Endodermal cell (in vitro differentiated cells): ENCODE measurements at places on chromosomes 6 and 20.

GRCh38 chr6:148044261-148044751 lies 298.3 kb upstream of the SASH1 start:
- no peaks in the 10 kb centered on the region for H3K36me3 ChIP-seq
- no peak for DNase-seq
- H3K4me1 ChIP-seq: no peaks in the 10 kb centered on the region
- H3K4me3 ChIP-seq: no peak overlapping the region
- H3K27me3 ChIP-seq: no peaks in the 10 kb centered on the region

DNA sequence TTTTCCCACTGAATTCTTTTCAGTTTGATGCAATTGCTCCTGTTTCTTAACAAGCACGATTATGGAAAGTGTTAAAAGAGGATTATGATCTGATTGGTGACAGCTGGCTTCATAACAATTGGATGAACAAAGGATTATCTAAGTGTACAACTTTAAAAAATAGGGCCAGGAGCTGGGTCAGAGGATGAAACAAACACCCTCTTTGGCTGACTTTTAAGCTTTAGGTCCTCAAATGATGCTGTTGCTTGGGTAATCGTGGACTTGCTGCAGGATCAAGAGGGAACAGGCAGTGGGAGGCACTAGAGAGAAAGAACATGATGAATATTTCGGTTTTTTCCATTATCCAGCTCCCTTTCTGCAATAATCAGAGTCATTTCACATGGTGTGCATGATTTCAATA lies 35.5 kb upstream of the TMX4 start:
- no peaks in the 10 kb centered on the region for H3K36me3 ChIP-seq
- H3K4me3 ChIP-seq: no peak overlapping the region
- H3K27me3 ChIP-seq: no peaks in the 10 kb centered on the region

GRCh38 chr6:36177166-36177565 lies 19.4 kb upstream of the BRPF3 start:
- H3K4me1 ChIP-seq: no peaks in the 10 kb centered on the region
- no peak overlapping the region for H3K27ac ChIP-seq
- H3K27me3 ChIP-seq: no peaks in the 10 kb centered on the region
- no peaks in the 10 kb centered on the region for H3K36me3 ChIP-seq

- no peak overlapping the region for H3K27ac ChIP-seq
- no peak overlapping the region for H3K4me3 ChIP-seq
- peak; percentile 45 for DNase-seq
- no peaks in the 10 kb centered on the region for H3K4me1 ChIP-seq
- H3K36me3 ChIP-seq: no peaks in the 10 kb centered on the region
Measured at GRCh38 chr6:125346201-125346925, 44.6 kb upstream of the HDDC2 start.

- no peaks in the 10 kb centered on the region for H3K36me3 ChIP-seq
- H3K4me3 ChIP-seq: no peak overlapping the region
- DNase-seq: peak; percentile 91
- no peaks in the 10 kb centered on the region for H3K27me3 ChIP-seq
- no peak overlapping the region for H3K27ac ChIP-seq
- H3K4me1 ChIP-seq: peaks cover 8% of the 10 kb centered on the region
Measured at GRCh38 chr20:61560361-61560853, 308.3 kb downstream of the CDH4 start.

- no peaks in the 10 kb centered on the region for H3K36me3 ChIP-seq
- peak; percentile 91 for DNase-seq
- no peak overlapping the region for H3K4me3 ChIP-seq
- H3K27me3 ChIP-seq: peaks cover under 1% of the 10 kb centered on the region
- no peaks in the 10 kb centered on the region for H3K4me1 ChIP-seq
- H3K27ac ChIP-seq: no peak overlapping the region
Measured at GRCh38 chr20:57514273-57514751, 10.6 kb downstream of the CTCFL start.

DNA sequence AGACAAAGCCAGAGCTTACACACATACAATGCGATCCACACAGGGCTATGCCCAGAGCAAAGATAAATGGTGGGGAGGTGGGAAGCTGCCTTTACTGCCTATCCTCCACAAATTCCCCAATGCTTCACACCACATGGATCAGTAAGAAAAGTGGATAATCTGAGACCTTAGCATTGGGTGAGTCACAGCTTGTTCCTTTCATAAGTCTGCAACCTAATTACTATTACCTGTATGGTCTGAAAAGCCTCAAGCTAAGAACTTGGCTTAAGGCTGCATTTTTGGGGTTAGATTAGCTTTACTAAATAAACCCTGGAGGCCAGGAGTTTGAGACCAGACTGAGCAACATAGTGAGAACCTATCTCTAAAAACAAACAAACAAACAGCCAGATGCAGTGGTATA lies 66.0 kb upstream of the BTBD3 start:
- H3K4me3 ChIP-seq: no peak overlapping the region
- H3K27me3 ChIP-seq: no peaks in the 10 kb centered on the region
- DNase-seq: no peak
